NCI-H446 treated with DMSO at 0.1 percent for 48 hours (cell line): ENCODE measurements at places on chromosomes 6 and 20.
A peak's percentile ranks its signal among the peaks of the same experiment; 100 is the strongest.

DNA sequence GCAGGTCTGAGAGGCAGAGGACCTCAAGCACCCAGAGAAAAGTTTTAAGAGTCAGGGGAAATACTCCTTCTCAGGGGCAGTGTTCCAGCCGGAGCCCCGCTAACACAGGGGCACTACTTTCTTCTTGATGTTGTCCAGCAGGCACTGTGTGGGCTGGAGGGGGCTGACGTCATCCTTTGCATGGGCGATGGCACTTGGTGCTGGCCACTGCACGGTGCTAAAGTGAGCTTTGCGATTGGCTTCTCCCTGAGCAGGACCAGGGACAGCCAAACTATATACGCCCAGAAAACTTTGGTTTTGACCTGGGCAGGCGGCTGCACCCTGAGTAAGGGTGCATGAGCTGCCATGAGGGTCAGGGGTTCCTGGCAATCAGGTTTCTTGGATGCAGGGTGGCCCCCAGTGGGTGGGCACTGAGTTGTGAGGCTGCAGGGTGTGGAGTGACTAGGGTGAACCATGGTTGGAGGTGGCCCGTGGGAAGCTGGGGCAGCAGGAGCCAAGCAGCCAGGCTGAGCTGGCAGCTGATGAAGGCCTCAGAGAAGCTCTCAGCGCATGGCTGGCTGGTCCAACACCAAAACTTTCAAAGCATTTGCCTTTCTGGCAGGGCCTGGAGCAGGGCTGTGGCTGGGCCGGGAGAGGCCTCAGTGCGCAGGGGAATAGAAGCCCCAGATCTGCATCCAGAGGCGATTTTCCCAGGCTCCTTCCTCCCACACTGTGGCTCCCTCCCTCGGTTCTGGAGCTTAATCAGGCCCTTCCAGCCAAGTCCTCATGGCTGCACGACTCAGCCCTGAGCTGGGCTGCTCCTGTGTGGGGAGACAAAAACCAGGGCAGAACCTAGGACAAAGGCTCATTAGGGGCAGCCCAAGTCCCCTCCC lies 18.3 kb downstream of the MRPS18A start:
- no peak for DNase-seq

DNA sequence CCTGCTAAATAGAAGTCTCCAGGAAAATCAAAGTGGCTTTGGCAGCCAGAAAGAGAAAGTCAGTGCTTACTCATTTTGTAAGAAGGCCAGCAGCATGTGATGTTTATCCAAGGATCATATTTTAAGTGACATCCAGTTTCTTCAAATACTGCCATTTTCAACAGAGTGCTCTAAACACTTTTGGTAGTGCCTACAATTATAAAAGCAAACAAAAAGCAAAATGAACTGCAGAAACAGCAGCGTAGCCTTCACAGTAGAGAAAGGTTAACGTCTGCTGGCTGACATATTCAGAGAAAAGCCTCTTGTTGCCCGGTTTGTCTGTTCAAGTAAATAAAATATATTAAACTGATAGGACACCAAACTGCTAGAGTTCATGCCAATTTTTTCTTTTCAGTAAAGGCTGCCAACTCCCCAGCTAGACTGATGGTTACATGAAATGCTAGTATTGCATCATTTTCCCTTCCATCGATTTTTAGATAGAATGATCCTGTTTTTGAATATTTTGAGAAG lies 705.7 kb upstream of the SLC35B3 start:
- peak; percentile 6 for DNase-seq

DNA sequence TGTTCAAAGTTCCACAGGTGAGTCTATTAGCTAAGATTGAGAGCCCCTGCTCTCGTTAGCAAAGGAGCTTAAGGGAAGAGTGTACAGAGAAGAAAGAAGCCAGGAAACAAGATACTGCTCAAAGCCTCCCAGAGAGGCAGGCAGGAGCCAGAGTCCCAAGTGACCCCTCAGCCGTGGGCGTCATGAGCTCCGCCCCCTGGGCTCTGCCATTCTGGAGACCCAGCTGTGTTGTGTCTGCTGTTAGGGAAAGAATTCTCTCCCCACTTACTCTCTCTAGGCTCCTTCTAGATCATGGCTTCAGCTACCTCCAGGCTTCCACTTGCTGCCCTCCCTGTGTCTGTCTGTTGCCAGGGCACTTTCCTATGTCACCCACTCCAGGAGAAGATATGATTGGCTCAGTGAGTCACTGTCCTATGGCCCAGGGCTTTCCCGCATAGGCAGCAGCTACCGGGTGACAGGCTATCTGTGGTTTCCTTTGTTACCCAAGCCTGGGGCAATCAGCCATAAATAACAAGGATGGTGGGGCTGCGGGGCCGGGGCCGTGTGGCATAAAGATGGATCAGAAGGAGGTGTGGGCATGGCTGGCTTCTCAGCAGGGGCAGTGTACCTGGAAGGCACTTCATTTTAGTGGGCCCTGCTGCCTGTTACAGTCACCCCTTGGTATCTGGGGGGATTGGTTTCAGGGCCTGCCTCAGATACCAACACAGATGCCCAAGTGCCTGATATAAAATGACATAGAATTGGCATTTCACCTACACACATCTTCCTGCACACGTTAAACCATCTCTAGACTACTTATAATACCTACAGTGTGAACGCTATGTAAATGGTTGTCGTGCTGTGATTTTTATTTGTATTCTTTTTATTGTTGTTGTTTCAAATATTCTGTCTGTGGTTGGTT lies 118.9 kb downstream of the ARMC2 start:
- no peak for DNase-seq

- no peak for DNase-seq
Observed at GRCh38 chr6:3052481-3053230, 15.6 kb upstream of the RIPK1 start.

- DNase-seq, result no peak
Observed at GRCh38 chr6:106056060-106056745, 29.9 kb upstream of the PRDM1 start.

- no peak for DNase-seq
Observed at GRCh38 chr6:169230946-169231789, 22.5 kb downstream of the THBS2 start.

DNA sequence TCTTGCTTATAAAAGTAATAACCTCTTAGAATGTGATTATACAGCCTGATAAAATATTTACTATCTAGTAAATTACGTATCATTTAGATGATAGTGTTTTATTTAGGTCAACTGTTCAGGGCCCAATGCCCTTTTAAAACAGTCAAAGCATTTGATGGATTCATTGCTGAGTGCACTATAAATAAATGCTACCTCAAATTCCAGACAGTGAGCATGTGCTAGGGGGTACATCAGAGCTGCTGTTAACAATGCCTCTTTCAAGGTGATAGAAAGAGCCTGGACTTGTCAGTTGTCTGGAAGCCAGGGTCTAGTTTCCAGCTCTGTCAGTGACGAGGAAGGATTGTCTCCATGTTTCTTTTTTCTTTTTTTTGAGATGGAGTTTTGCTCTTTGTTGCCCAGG lies 7.5 kb upstream of the TMEM242 start:
- no peak for DNase-seq

DNA sequence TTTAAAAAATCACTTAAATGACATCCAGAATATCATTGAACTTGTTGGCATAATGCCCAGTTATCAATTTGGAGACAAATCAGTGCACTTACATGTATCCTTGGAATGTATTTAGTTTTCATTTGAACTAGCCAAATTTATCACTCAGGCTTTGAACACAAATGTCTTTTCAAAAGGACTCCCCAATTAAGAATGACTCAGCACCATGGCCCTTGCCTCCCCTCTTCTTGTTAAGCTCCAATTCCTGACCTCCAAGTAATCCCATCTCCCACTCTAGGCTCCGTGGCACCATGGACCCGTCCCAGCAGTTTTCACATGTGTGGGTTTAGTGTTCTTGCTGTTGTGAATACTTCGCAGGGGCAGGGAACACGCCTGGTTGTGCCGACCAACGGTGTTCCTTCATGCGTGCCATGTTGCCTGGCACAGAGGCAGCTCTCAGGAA lies 2.7 kb downstream of the AKAP12 start:
- no peak for DNase-seq

DNA sequence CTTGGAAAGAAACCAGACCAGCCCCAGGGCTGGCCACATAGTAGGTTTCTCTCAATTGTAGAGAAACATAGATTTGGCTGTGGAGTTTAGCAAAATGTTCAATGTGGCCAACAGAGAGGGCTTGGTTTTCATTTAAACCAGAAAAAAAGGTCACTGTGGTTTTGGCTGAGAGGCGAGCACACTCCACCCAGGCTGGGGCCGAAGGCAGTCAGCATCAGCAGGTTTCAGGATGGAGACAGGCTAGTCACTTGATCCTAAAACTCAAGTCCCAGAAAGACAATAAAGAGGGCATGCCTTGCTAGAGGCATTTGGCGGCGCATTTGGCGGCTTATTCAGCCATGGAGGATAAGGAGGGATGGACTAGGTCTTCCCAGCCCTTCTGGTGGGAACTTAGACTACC lies 73.1 kb downstream of the PRND start:
- no peak for DNase-seq

DNA sequence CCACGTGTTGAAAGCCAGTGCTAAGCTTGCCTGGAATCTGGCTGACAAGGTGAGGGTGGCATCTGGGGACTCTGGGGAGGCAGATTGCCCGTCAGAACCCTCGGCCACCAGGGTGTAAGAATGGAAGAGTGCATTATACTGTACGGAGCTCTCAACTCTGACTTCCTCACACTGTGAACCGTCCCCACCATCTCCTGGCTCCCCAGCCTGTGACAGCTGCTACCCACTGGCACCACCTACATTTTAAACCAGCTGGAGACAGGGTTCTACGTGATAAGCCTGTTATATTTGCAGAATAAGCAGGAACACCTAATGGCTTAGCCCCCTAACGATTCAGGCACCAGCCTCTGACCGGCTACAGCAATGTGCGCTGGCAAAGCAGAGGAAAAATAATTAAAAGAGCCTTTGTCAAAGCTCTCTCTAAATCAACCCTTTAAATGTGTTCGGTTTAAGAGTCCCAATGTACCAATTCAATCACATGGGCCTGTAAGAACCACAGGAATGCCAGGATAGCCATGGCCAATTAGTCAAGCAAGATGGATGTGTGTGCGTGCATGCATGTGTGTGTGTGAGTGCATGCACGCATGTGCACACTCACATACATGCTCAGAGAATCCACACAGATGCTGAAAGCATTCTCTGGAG lies 89.1 kb upstream of the TAB2 start:
- DNase-seq, result no peak

DNA sequence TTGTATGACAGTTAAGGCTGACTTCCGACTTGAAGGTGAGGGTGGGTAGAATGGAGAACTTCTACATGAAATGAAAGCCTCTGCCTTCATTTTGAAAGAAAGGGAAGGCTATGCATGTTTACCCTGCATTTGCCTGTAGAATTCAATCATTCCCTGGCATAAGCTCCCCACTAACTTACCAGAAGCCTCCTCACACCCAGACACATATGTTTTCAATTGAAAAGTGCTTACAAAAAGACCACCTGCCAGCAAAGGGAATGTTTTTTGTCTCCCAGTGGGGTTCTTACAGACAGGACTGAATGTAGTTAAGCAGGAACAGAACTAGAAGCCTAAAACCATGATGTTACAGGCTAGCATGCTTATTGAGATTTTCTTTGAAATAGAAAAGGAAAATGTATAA lies 392.1 kb upstream of the HSF2 start:
- no peak for DNase-seq

- DNase-seq, result no peak
Observed at GRCh38 chr6:143608906-143609305, 68.9 kb upstream of the PHACTR2 start.

DNA sequence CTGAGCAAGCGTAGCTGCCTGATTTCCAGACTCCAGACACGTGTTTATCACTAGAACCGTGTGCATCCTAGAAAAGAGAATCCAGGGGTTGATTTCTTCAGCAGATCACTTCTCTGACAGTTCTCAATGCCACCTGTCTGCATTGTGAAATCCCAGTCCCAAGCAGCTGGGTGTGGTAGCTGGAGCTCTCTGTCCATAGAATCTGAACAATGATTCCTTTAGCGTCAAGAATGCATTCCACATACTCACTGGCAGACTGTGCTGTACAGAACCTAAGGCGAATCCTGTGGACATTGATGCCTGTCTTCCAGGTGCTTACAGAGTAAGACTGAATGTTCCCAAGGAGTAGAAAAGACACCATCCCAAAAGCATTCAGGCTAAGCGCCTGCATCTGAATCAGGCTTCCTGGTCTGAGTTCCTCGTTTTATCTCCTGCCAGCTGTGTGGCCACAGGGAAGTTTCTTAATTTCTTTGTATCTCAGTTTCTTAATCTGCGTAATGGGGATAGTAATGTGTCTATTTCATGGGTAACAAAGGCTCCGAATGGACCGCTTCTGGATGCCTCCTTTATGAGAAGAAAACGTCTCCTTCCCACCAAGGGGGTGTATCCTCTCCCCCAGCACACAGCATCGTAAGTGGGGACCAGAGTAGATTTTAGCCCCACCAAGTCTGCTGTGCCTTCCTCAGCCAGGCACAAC lies 10.4 kb upstream of the TRAF3IP2 start:
- no peak for DNase-seq

GRCh38 chr6:70370496-70370895 lies 42.8 kb upstream of the FAM135A start:
- no peak for DNase-seq

GRCh38 chr20:137668-138490 lies 4.5 kb upstream of the DEFB126 start:
- no peak for DNase-seq

DNA sequence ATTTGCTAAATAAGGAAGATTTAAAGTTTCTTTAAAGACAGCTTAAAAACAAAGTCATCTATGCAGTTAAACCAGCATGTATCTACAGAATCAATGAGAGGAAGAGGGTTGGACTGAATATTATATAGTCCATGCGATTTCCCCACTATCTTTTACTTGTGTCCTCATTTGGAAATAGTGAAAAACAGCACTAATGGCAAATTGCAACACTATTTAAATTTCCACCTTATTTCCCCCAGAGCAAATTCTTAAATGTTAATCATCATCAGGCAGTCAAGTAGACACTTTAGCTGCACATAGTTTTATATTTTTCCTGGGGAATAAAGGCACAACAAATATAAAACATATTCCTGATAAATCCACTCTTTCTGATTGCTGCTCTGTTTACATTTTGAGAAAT lies 114.6 kb downstream of the LCA5 start:
- DNase-seq, result no peak

DNA sequence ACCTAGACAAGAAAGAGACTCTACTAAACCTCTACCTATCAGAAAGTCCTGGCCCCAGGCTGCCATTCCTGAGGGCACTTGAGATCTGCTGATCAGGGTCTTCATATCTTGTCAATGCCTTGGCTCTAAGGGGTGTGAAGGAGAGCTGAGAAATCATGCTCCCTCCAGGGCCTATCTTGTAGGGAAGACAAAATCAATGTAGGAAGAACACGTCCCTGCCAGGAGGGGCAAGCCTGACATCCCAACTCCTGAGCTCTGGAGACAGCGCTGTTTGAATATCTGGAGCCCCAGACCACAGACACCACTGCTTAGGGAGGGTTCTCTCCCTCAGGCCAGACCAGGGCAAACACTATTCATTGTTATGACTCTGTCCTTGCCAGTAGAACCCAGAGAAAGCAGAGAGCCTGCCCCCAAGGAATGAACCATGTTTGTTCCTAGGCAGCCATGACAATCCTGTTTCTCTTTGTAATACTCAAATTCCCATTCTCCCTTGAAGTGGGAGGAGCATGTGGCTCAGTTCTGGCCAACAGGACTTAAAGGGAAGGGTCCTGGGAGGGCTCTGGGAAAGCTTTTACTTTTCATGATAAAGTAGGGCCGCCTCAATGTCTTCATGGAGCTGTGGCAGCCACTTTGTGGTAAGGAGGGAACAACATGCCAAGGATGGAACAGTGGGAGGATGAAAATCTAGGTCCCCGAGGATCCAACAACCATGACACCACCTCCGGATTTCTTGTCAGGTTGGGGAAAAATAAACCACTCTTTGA lies 1.8 kb upstream of the FASTKD5 start:
- no peak for DNase-seq

GRCh38 chr6:147449405-147450161 lies 58.9 kb upstream of the SAMD5 start:
- DNase-seq, result no peak
